ENCODE measurements at places on chromosomes 2 and 18.

DNA sequence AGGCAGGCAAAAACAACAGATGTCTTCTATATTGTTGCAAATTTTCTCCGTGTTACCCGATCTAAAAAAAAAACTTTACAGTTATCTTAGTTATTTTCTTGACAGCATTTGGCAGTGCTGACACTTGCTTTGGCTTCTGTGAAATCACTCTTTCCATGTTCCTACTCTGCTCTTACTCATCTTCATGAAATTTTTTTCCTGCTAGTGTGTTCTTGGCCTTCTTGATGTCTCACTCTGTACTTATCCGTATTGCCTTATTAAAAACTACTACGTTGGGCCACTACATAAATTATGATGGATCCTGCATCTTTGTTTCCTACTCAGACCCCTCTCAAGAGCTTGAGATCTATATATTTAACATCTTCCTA is 134.4 kb downstream of the IKZF2 start:
- no peak for DNase-seq

DNA sequence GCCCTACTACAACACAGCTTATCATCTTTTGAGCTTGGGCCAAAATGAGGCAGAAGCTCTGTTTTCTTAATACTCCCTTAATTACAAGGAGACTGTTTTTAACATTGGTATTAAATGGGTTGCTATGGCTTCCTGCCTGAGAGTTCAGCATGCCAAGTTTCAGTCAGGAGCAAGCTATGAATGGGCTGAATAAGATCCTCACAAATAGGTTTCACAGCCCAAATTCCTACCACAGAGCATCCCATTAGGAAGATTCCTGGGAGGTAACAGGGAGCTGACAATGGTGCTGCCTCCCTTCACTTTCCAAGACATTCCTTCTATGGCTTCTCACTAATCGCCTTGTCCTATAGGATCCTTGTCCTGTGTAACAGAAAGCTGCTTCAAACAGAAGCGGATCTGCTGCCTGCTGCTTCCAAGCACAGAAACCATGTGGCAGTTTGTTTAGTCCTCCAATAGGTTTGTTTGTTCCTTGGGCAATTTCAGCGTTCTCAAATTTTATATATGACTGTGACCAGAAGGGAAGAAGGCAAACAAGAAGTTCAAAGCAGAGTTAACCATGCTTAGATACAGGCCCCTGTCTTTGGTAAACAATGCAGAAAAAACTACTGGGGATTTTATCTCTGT is 70.9 kb downstream of the NCKAP5 start:
- DNase-seq, result no peak

GRCh38 chr2:37713258-37713700 is 41.8 kb upstream of the CDC42EP3 start:
- peak; percentile 18 for DNase-seq

DNA sequence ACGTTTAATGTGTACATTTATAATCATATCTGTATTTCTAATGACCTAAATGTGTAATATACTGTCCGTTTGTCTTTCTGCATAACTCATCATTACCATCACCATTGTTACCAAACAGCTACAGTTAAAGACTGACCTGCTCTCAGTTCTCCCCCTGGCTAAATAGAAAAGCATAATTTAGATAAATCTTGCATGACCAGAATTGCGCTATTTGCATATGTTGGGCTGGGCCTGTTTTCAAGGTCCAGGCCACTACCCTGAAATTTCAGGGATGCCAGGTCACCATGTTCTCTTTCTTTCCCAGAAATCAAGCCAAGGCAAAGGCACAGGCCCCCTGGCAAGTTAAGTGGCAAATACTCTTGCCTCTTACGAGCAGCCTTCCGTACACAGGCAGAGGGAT is 78.4 kb downstream of the MARCHF4 start:
- no peak for DNase-seq

DNA sequence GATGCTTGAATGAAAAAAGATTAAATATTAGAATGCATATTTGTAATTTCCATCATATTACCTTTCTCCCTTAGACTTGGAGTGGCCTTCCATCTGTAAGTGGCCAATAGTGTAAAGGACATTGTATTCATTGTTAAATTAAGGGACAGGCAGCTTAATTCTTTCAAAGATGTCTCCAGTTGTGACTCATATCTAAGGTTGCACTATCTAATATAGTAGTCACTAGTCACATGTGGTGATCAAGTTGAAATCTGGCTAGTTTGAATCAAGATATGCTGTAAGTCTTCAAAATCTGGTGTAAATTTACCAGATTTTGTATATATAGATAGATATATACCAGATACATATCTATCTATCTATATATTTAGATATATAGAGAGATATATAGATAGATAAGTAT is 52.4 kb upstream of the AGPS start:
- DNase-seq, result no peak

DNA sequence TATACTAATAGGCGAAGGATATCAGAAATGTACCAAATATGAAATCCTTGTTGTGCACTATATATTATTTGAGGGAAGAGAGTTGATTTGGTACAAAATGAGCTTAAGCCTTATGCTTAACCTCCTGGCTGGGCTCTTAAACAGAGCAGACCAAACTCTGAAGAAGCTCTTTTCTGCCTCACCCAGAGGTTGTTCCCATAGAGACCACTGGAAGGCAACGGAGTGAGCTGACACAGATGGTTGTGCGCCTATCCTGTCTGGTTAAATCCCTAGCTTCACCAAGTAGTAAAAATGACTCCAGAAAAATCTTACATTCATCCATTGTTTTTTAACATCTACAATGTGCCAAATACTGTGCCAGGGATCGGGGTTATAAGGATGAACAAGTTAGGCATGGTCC is 55.9 kb upstream of the NOL4 start:
- DNase-seq, result no peak

DNA sequence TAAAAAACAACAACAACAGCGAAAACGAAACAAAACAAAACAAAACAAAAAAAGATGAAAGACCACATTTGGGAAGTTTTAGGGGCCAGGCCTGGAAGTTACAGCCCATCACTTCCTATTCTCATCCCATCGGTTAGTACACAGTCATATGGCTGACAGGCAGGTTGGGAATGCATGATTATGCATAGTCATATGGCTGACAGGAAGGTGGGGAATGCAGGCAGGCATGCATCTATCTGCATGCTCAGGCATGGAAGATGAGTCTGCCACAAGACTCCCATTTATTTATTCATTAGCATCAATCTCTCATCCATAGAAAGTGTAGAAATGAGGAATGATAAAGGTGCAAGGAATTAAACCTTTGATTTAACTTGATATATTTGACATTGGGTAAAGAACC is 325.3 kb upstream of the MEX3C start:
- DNase-seq, result no peak

GRCh38 chr18:59779979-59780378 is 82.8 kb upstream of the CCBE1 start:
- DNase-seq, result no peak

DNA sequence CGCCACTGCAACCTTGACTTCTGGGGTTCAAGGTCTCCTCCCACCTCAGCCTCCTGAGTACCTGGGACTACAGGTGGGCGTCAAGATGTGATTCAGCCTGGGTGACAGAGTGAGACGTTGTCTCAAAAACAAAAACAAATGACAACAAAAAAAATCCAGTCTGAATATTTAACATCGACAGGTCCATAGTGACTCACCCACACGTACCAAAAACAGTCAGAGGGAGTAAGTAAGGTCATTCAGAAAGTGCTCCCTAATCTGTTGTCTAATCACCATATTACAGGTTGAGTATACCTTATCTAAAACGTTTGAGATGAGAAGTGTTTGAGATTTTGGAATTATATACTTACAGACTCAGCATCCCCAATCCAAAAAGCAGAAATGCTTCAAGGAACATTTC is 24.4 kb downstream of the SAP130 start:
- DNase-seq, result peak; percentile 19

- DNase-seq, result no peak
These were observed 14.1 kb downstream of the ZNF516 start for GRCh38 chr18:76480913-76481312.

GRCh38 chr2:43175876-43176275 is 50.5 kb downstream of the ZFP36L2 start:
- DNase-seq, result no peak

GRCh38 chr18:62637807-62638687 is 77.3 kb upstream of the PHLPP1 start:
- DNase-seq, result peak; percentile 75

DNA sequence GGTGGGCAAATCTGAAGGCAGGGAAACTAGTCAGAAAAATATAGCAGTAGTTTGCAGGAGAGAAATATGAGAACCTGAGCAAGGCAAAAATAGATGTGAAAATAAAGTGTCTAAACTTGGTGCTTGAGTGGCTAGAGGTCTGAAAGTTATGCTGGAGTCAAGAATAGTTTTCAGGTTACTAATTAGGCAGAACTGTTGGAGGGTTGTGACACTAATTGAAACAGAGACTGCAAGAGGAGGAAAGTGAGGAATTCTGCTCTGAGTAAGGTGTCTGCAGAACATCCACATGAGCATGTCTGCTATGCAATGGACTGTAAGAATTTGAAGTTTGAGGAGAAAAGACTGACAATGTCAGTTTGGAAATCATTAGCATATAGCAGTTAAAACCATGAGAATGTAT is 444.0 kb upstream of the LRRTM1 start:
- DNase-seq, result no peak

GRCh38 chr2:142285480-142285879 is 154.7 kb upstream of the LRP1B start:
- no peak for DNase-seq

GRCh38 chr2:39232141-39232540 is 11.6 kb downstream of the CDKL4 start:
- no peak for DNase-seq

- no peak for DNase-seq
These were observed 180.4 kb downstream of the FAM124B start for GRCh38 chr2:224221455-224221913.

- no peak for DNase-seq
These were observed 86.4 kb upstream of the RBBP8 start for GRCh38 chr18:22846697-22847096.

- DNase-seq, result no peak
These were observed 39.9 kb upstream of the SMAD7 start for GRCh38 chr18:48990481-48991318.

GRCh38 chr2:237700512-237701032 is 73.2 kb downstream of the LRRFIP1 start:
- DNase-seq, result peak; percentile 89

DNA sequence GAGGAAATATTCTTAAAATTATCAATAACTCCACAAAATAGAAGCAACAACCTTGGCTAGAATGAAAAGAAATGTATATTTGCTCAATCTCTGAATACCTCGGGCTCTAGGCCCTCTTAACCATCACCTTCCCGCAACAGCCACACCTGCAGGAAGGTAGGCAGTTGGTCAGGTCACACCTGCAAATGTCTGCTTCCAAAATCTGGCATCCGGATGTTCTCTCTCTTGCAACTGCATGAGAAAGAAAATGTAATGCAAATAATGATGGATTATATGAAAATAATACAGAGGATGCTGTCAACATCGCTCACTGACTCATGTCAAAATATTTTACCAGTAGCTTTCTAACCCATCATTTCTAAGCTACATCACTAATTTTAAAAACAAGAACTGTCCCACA is 148.3 kb downstream of the SATB2 start:
- no peak for DNase-seq

- DNase-seq, result no peak
These were observed 79.1 kb upstream of the KLHL14 start for GRCh38 chr18:32851936-32852335.

DNA sequence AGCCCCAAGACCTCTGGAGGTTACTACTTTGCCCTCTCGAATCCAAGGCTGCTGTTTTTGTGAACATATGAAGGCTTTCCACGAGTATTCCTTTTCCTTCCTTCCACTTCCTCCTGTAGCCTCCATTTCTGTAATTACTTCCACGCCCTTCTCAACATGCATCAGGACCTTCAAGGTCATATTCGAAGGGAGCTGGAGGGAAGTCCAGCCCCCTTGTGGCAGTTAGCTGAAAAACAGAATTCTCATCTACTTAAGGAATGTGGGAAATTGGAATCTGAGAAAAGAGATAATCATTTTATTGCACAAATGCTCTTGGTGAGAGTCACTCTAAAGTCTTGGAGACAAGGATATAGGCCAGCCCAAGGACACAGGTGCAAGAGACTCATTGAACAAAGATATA is 1000.2 kb downstream of the TDRD15 start:
- no peak for DNase-seq

- no peak for DNase-seq
These were observed 14.0 kb downstream of the TYMS start for GRCh38 chr18:671405-671804.

GRCh38 chr2:20326163-20326780 is 24.4 kb downstream of the PUM2 start:
- peak; percentile 65 for DNase-seq

- DNase-seq, result peak; percentile 45
These were observed 19.4 kb downstream of the THAP4 start for GRCh38 chr2:241617431-241618154.

DNA sequence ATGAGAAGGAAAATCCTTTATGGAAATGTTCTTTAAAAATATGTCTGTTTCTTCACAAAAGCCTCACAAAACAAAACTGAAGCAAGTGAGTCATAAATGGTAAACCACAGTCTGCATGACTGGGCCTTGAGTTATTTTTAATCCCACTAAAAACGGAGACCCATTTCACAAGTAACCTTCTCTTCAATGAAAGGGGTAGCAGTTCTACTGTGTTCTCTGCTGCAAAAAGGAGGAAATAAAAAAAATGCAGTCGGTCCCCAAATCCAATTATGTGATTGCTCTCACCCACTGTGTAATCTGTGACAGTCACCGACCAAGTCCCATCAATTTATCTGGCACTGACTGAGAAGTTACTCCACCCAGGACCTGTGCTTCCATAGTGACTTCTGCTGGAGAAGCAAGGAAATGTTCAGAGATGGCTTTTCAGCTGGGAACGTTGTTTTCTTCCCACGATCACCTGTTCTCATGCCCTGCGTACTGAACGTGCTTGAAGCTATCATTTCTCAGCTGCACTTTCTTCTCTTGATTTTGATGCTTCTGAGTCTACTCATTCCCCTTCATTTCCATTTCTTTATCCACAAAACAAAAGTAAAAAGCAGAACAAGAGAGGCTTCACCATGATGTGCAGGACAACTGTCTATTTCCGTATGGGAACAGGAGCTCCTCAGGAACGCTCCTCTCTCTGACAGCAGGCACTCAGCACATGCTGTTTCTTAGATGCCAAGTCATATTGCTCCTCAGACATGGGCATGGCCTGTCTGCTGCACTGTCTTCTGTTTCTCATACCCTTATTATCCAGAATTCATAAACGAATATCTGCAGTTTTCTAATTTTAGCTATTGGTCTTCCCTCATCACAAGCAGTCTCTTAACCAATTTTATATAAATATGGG is 80.0 kb upstream of the TMEM200C start:
- no peak for DNase-seq

GRCh38 chr18:43650426-43650825 is 373.1 kb upstream of the SYT4 start:
- DNase-seq, result no peak

DNA sequence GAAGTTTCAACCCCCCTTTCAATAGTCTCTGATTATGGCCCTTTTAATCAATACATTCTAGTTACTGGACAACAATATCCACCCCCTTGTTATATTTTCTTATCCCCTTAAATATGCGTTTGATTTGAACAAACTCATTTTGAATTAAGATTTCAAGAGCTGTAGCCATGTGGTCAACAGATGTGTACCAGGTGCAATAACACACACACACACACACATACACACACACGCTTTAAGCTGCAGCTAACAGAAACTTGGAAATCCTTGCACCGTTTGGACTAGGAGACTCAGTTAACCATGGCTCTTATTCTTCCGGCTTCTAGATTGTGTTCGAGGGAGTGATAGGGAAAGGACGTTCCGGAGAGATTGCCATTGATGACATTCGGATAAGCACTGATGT is 82.8 kb downstream of the NRP2 start:
- DNase-seq, result no peak

- no peak for DNase-seq
These were observed 10.1 kb upstream of the IFIH1 start for GRCh38 chr2:162328424-162329157.
